ENCODE measurements at places on chromosomes 7 and 10.

- no peak for DNase-seq
Observed at GRCh38 chr10:113007821-113008220, 57.8 kb downstream of the TCF7L2 start.

GRCh38 chr10:36269222-36269621 is 627.1 kb upstream of the FZD8 start:
- no peak for DNase-seq

DNA sequence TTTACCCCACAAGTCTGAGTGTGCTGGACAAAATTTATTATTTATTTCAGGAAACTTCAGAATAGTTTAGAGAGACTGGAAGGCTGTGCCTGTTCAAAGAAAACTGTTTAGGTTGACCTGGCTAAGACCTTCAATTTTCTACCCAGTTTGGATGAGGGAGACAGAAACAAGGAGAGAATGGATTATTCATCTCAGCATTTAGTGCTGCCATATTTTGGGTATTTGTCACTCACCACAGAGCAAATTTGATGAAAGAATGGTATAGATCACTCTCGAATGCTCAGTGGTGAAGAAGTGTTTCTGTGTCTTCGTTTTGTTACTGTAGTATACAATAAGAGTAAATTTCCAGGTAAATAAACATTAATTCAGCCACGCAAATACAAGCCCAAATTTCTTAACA is 71.8 kb downstream of the SEMA3C start:
- DNase-seq, result no peak

GRCh38 chr7:30117896-30118295 is 16.9 kb upstream of the MTURN start:
- DNase-seq, result no peak

DNA sequence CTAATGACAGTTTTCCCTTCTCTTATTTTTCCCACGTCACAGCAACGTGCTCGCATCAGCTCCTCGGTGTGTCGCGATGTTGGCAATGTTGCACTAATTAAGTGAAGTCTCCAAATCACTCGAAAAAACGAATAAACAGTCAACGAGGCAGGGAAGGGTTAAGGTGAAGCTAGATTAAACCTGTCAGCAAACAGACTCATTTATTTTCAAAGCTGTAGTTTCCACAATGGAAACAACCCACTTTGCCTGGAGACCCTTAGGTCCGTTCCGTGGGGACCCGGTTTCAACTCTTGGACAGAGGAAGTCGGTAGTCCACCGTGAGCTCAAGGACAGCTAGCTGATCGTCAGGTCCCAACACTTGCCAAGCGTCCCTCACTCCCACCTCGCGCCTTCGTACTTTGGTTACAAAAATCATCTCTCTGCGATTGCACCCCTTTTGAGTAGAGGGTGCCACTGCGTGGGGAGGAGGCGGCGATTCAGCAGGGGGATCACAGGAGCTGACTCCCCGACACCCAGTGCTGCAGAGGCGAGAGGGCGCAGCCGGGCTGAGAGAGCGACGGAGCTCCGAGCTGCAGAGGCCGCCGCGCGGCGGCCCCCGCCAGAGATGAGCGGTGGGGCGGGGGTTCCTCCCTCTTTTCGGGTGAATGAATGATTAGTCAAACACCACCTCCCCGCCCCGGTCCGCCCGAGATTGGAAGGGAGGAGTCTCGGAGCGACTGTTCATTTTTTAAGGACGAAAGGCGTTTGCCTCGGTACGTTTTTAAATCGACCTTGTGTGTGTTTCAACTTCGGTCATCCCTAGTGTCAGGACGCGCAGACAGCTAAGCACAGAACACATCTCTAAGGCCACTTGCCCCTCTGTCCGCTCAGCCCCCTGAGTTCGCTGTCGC is 1.3 kb upstream of the BMPER start:
- DNase-seq, result peak; percentile 36

- peak; percentile 89 for DNase-seq
Observed at GRCh38 chr7:101602484-101603241, 26.4 kb downstream of the MYL10 start.

DNA sequence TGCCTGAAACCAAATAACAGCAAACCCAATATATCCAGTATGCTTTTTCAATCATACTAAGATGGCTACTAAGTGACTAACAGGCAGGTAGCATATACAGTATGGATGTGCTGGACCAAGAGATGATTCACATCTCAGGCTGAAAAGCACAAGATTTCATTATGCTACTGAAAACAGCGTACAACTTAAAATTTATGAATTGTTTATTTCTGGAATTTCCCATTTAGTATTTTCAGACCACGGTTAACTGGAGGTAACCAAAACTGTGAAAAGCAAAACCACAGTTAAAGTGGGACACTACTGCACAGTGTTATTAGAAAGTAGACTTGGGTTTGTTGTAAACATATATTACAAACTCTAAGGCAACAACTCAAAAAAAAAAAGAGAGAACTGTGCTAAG is 91.5 kb downstream of the KMT2C start:
- DNase-seq, result no peak

DNA sequence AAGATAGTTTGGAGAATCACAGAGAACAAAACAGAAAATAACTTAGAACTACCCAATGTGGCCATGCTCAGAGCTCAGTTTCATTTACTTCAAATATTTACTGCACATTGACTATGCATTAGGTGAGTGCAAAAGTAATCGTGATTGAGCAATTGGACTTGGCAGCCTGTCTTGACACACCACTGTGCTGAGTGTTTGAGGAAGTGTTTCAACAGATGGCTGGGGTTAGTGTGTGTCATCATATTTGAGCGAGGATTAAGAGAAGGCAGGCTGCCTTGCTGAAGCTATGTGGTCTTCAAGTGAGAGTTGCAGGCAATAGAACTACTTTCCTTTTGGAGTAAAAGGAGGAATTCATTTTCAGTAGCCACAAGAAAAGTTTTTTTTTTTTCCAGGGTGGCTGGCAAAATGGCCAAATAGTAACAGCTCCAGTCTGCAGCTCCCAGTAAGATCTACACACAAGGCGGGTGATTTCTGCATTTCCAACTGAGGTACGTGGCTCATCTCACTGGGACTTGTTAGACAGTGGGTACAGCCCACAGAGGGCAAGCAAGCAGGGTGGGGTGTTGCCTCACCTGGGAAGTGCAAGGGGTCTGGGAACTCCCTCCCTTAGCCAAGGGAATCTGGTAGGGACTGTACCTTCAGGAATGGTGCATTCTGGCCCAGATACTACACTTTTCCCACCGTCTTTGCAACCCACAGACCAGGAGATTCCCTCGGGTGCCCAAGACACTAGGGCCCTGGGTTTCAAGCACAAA is 37.6 kb downstream of the AKR1C4 start:
- DNase-seq, result no peak

GRCh38 chr7:41943094-41943577 is 240.2 kb upstream of the INHBA start:
- peak; percentile 79 for DNase-seq

GRCh38 chr10:45253183-45253914 is 62.1 kb downstream of the OR13A1 start:
- DNase-seq, result no peak

DNA sequence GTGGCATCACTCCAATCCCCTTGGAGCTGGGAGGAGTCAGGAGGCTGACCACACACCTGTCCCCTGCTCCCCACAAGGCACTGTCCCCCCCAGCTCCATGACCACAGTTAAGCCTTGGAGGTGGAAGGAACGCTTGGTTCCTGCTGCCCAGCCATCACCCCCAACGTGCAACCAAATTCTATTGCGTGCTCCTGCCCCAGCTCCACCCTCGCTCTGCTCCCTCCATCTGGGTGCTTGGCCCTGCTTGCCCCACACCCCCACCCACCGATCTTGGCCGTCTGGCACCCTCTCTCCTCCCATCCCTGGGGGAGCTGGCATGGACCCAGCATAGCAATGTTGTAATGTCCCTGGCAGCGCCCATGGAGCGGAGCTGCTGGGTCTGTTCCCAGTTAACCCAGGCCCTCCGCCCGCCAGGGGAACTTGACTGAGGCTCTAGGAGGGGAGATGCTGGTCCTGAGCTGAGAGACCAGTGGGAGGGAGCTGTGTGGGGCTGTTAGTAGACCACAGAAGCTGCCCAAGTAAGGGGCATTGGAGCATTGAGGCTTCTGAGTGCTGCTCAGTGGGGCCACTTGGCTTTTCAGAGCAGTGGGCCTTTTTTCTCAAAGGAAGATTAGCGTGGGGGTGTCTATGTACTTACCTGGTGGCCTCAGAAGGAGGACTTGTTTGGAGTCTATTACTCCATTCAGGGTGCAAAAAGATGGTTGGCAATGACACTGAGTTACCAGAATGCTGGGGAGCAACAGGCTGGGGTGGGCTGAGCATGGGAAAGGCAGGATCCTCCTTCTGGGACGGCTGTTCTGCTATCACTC is 1.1 kb downstream of the EPHB6 start:
- DNase-seq, result no peak

DNA sequence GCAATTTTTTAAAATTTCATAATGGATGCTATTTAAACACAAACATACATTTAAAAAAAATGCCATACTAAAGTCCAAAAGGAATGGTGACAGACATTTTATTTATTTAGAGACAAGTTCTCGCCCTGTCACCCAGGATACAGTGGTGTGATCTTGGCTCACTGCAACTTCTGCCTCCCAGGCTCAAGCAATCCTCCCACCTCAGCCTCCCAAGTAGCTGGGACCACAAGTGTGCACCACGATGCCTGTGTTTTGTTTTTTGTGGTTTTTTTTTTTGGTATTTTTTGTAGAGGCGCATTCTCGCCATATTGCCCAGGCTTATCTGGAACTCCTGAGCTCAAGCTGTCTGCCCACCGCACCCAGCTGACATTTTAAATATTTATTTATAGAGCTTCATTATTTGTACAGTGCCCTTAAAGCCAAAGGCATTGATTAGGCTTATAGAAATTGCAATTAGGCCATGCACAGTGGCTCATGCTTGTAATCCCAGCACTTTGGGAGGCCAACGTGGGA is 703.5 kb downstream of the AUTS2 start:
- no peak for DNase-seq

- no peak for DNase-seq
Observed at GRCh38 chr7:105830405-105831301, 45.7 kb downstream of the ATXN7L1 start.

DNA sequence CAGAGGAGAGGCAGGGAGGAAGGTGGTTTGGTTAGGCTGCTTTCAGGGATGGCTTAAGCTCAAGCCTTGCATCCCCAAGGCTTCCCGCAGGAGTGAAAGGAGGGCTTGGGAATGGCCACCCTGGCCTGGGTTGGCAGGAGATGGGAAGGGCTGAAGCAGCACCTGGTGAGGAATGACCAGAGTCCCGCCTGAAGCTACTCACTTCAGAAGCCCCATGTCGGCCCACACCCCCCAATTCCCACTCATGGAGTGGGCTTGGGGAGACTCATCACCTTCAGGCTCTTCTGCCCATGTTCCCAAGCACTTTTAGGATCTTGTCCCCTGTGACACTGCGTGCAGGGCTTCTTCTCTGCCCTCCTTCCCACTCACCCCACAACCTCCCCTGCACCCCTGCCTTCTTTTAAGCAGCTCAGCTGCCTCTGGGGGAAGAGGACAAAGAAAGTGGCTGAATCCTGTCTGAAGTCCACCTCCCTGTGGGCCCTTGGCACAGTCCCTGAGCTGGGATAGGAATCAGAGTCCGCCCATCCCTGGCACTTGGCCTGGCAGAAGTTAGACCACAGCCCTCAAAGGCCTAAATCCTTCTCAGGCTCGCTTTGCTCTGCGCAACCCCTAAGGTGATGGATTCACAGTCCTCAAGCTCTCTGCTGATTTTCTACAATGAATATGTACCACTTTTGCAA is 16.5 kb downstream of the RGR start:
- no peak for DNase-seq

DNA sequence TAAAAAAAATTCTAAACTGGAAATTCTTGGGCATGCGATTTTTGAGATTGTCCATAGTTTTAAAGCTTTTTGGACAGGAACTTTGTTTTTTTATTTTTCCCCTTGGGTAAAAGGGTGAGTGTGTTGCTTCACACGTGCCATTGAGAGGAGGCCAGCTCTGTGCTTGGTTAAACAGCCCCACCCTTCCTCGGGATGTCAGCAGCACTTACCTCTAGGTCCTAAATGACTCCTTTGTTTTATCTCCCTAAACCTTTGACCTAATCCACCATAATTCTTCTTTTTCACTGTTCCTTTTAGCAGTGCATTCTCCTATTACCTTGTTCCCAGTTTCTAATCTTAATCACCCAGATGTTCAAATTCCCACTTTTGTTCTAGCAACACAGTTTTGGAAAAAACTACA is 83.5 kb downstream of the SEMA3D start:
- no peak for DNase-seq

DNA sequence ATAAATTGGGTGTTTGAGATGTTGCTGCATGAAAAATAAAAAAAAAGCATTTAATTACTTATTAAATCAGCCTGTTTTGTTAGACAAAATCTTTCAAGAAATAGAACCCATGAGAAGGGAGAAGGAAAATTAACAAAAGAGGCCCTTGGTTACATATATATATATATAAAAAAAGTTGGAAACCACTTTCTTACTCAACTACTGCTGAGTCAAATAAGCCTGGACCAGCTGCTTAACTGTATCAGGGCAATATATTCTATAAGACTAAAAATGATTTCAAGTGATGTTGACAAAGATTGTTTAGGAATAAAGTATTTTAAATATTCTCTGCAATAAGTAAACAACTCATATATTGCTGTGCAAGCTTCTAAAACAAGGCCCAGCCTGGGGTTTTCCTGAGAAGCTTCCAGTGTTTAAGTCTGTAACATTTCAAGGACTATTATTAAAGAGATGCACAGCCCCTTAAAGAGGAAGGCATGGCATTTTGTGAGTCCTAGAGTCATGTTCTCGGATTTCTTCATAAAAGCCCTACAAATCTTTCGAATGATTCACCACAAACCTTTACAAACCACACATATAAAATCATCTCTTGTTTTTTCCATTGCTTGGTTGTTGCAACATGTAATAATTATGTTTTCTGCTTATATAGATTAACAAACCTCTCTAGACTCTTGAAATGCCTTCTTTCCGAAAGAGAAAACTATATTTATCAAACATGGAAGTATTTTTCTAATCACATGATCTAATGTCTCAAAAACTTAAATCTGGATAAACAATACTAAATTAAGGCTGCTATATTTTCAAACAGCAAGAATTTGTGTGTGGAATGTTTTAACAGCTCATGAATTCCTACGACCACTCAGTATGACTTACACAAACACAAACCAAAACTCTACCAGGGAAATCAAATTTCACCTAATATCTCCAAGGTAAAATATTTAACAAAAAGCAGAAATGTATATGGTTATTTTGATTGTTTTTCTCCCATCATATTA is 14.3 kb downstream of the JAZF1 start:
- no peak for DNase-seq

GRCh38 chr7:122258971-122259370 is 45.6 kb downstream of the FEZF1 start:
- no peak for DNase-seq

DNA sequence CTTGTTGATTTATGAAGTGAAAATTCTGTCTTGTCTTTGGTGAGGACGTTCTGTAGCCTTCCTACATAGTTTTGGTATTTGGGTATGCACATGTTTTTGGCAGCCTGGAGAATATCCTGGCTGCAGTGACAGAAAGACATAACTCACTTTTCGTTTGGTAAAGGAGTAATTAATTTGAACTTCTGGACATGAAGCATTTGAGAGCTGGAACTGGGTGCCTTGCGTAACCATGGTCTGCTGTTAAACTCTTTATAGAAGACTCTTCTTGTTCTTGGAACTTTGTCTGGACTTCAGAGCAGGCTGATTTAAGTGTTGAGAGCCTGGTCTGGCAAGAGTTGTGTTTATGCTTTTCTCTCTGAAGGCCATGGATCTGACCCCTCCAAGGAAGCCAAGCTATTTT is 231.3 kb downstream of the LRMDA start:
- DNase-seq, result no peak

GRCh38 chr10:70442332-70442988 is 979 bp upstream of the NODAL start:
- peak; percentile 51 for DNase-seq
